ENCODE measurements at places on chromosomes 12 and 14.

DNA sequence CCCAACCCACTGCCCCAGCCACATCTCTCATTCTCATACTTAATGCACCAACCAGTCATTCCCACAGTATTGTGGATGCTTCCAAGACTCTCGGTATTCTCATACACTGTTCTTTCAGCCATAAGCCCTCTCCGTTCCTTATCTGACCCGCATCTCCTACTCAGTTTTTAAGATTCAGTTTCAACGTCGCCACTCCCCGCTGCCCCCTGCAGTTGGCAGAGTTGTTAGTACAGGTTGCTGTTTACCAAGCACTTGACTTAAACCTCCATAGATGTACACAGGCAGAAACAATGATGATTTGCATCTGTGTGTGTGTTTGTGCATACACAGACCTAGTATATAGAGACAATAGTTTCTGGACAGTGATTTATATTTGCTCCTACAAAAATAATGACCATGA is 40.2 kb downstream of the PAH start:
- DNase-seq, result peak; percentile 11

GRCh38 chr12:78891646-78892353 is 27.2 kb downstream of the SYT1 start:
- no peak for DNase-seq

- DNase-seq, result no peak
Observed at GRCh38 chr12:65854629-65855028, 30.3 kb downstream of the HMGA2 start.

DNA sequence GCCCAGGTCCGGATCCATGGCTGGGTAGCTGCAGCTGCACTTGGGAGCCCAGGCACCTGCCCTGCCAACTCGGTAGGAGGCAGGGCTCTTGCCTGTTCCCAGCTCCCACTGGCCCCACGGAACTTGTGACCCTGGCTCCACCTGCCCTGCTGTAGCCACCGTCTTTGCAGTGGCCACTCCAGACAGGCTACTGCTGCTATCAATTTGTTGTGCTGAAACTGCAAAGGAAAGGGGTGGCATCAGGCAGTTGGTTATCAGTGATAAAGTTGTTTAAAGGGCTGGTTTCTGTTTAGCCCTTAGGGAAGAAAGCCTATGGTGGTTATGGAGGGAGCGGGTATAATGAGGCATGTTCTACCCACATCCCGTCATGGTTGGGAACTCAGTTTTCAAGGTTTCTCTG is 32.1 kb upstream of the ARID2 start:
- DNase-seq, result no peak

- no peak for DNase-seq
Observed at GRCh38 chr14:52283099-52283498, 15.6 kb downstream of the PTGDR start.

- DNase-seq, result no peak
Observed at GRCh38 chr14:54555651-54556050, 11.3 kb upstream of the SAMD4A start.

DNA sequence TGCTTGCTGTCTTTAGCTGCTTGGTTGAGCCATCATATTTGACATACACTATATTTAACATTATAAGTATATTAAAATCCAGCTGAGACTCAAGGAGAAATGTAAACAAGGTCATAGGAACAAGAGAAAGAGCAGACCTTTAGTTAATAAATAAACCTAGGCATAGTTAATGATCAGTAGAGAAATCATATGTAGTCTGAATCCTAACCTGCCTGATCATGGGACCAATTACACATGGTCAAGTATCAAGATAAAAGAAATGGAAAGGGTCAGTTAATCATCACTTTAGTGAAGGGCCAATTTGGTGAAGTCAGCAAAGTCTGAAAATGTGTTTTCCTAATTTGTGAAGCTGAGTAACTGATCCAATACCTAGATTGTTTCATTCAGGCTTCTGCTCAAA is 7.5 kb downstream of the RNF212B start:
- DNase-seq, result no peak

- no peak for DNase-seq
Observed at GRCh38 chr14:23877111-23877510, 76.5 kb upstream of the DHRS4 start.

- DNase-seq, result no peak
Observed at GRCh38 chr12:101940400-101940950, 63.1 kb downstream of the DRAM1 start.

- no peak for DNase-seq
Observed at GRCh38 chr12:24839268-24839791, 109.6 kb downstream of the BCAT1 start.

- DNase-seq, result no peak
Observed at GRCh38 chr14:75515629-75515996, 6.7 kb upstream of the BATF start.

GRCh38 chr14:79841433-79841832 is 369.9 kb downstream of the DIO2 start:
- DNase-seq, result no peak

DNA sequence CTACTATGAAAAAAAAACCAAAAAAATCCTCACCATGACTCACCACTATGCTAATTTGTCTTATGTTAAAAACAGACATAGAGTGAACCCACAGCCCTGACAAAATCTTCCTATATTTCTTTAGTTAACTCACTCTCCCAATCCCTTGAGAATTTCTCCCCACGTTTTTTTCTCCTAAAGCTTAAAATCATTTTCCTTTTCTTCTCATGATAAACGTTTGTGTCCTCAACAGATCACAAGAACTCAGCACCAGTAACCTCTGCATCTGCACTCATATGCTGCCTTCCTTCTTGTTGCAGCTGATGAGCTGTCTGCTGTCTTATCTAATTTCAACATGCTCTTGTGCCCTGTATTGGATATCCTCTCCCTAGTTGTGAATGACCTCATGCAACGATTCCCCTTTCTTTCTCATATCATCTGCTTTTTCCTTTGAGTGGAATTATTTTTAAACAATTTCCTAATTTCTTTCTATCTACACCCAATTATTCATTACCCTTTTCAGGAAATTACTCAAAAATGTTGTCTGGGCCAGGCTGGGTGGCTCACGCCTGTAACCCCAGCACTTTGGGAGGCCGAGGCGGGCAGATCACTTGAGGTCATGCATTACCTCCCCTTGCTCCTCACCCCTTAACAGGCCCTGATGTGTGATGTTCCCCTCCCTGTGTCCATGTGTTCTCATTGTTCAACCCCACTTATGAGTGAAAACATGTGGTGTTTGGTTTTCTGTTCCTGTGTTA is 427.5 kb upstream of the MGAT4C start:
- DNase-seq, result no peak

DNA sequence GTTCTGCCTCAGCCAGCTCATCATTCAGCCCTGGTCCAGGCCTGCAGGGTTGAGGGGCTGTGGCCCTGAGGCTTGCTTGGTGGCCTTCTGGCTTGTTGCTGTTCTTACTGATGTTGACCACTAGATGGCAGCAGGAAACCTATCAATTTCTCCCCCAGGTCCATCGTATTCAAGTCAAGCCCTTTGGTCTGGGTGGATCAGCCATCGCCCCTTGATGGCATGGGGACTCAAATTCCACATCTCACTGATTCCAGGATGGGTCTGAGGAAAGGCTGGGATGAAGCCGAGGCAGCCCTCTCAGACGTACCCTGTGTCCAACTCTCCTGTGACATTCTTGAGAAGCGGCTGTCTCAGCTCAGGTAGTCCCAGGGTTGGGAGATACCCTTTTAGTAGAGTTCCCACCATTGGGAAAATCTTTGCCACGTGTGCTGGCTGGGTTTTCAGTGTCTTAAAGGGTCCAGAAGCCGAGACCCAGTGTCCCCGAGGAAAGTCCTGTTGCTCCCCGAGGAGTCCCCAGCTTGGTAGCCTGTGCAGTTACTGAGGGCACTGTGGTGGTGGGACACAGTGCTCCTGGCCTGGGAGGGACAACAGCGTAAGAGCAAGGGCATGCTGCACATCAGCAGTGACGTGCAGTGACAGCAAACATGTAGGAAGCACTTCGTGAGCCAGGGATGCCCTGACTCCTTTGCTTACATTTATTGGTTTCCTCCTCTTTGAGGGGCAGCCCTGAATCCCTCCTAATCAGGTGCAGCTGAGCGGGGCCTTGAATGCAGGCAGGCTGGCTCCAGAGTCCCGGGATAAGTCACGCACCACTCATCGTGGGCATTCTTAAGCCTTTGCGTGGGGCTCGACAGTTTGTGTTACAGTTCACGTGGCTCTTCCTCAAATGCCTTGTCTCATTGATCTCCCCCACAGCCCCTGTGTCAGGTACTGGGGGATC is 58.6 kb downstream of the TSPAN9 start:
- DNase-seq, result peak; percentile 50

DNA sequence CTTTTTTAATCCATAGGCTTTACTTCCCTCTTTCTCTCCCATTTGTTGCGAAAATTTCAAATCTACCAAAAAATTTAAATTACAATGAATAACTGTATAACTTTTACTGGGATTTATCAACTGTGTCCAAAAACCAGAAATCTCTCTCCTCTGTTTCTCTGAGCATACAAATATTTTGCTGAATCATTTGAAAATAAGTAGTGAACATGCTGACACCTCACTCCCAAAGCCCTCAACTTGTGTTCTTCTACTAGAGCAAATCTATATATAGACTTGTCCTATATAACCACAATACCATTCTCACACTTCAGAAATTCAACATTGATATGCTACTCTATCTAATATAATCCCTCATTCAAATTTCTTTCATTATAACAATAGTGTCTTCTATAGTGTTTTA is 53.1 kb downstream of the SLCO1C1 start:
- DNase-seq, result no peak

DNA sequence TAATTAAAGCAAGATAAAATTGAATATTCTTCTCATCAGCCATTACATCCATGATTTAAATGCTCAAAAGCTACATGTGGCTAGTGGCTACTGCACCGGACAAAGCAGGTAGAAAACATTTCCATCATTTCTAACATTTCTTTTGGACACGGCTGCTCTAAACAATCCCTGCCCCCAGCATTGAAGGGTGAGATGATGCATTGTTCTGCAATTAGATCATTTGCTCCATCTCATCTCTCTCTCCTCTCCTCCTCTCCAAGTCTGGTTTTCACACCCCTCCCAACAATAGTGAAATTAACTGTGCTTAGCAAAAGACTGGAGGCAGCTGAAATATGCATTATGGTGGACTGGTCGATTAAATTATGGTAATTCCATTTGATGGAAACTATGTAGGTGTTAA is 288.5 kb downstream of the KSR2 start:
- DNase-seq, result no peak

- no peak for DNase-seq
Observed at GRCh38 chr12:52720365-52720886, 17.1 kb upstream of the KRT77 start.

GRCh38 chr14:89470401-89470800 is 53.4 kb upstream of the FOXN3 start:
- no peak for DNase-seq

DNA sequence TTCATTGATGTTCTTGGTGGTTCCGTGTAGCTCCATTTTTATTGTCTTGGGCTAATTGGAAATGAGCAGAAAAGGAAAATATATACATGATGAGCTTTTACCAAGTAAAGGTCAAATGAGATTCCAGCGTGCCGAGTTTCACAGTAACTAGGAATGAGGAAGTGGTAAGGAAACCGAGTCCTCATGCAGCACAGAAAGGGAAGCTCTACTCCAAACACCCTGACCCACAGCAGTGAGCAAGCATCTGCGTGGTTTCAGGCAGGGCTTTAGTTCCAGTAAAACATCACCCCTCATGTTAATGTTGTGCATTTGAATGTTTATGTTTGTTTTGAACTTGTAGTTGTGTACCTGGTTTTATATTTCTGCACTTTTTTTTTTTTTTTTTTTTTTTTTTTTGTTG is 208.0 kb downstream of the SLC41A2 start:
- no peak for DNase-seq

DNA sequence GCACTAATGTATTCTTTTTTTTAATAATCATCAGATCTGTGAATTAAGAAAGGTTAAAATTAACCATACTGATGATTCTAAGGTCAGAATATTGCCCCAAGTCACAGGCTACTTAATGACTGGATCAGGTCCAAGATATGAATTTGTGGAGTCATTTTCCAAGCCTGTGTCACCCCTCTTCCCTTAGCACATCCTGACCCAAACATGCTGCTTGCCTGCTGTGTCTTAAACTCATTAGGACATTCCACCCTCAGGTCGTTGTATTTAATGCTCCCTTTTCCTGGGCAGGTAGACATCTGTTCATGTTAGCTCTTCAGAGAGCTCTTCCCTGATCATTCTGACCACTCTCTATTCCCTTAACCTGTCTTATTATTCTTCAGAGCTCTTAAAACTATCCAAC is 463.5 kb upstream of the PDE3A start:
- no peak for DNase-seq

DNA sequence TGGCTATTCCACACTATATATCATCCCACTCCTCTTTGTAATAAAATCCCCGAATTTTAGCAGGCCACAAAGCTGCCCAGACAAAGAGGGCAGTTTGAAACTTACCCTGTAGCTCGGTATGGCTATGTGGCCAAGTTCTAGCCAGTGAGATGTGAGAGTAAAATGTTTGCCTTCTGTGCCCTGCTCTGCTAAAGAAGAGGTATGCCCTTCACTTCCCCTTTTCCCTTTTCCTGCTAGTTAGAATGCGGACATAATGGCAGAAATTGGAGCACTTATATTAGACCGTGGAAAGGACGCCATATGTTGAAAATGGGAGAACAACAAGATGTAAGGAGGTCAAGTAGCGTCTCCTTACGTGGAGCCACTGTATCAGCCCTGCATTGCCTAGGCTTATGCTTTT is 11.5 kb upstream of the CCDC91 start:
- no peak for DNase-seq

- DNase-seq, result no peak
Observed at GRCh38 chr14:59570122-59570521, 6.5 kb downstream of the CCDC175 start.

DNA sequence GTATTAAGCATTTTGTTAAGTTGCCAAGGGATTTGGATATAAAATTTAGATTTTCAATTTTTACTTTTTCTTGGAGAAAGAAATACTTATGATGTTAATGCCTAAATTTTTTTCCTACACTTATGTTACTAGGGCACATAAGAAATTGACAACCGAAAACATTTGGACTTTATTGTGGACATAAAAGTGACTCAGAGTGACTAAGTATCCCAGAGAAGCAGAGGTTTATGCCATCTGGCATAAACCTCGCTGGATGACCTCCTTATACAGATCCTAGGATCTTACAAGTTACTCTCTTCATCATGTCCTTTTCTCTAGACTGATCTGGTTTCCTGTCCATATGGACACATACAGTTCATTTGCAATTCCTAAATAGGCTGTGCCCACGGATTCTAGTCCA is 89.8 kb downstream of the RERG start:
- no peak for DNase-seq
